ENCODE measurements at places on chromosomes 5 and 9.
A peak's percentile ranks its signal among the peaks of the same experiment; 100 is the strongest.

DNA sequence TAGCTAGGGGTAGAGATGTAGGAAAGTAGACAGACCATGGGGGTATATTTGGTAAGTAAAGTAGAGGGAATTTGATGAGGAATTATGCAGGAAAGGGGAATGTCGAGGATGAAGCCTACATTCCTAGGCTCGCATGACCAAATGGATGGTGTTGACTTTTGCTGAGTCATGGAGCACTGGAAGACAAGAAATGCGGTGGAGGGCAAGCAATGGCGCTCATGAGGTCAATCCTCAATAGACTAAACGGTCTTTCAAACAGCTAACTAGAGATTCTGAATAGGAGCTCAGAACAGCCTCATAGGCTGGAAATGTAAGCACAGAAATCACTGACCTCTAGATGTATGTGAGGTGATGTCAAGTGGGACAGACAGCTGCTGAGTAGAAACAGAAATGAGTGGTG lies 50.7 kb upstream of the FST start:
- no peak for DNase-seq

- no peak for DNase-seq
These were observed 115.4 kb downstream of the SLC25A46 start for GRCh38 chr5:110854200-110854599.

GRCh38 chr5:126360467-126360866 lies 62.7 kb upstream of the GRAMD2B start:
- no peak for DNase-seq

DNA sequence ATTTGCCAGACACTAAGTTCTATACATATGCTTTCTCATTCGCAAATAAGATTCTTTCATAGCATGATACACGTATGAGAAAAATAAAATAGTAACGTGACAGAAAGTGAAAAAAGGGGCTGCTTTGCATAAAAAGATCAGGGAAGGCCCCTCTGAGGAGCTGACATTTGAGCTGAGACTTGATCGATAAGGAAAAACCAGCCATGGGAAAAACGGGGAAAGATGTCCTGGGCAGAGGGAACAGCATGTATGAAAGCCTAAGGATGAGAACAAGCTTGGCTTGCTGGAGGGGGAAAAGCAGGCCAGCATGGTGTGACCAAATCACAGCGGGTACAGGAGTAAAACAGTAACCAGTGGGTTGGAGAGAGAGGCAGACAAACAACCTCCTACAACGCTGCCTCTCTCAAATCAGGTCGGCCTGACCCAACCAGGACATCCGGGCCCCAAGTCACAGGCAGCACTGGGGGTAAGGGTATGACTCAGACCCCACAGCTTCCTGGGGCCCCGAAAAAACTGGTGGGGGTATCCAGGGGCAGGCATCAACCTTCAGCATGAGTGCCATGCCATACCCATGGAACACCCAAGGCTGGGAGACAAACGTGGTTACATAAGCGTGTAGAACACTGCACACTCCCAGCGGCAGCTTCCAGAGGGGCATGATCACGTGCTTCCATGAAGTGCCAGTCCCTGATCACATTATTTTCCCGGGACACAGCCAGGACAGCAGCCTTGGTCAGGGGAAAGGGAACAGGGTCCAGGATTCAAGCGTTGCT lies 2.2 kb downstream of the TNIP1 start:
- peak; percentile 63 for DNase-seq

GRCh38 chr5:154970759-154971158 lies 29.9 kb downstream of the MRPL22 start:
- DNase-seq, result no peak

Data from T-cell (primary cell).